ENCODE measurements at places on chromosomes 2 and 18.

DNA sequence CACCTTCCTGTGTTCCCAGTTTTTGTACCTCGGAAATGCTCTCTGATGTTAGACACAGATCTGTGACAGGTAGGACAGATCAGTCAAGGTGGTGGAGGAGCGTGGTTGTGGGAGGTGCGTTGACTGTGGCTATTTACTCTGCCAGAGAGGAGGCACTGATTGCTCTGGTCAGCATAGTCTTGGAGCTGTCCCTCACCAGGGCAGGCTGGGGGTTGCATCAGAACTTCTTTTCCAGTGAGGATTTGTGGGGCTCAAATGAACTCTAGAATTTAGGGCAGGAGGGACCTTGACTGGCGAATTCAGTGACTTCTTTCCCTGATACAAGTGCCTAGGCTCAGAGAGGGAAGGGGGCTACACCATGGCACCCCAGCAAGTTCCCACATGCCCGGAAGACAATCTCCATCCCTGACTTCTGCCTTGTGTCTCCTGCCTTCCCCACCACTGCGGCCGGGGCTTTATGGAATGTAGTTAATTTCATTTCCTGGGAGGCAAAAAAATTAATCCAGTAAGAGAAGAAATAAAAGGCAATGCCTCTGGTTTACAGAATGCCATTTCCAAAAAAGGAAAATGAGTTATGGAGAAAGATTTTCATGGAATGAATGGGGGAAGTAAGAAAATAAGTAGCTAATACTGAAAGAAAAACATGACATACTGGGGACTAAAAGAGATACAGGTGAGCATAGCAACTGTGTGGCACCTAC, 26.1 kb downstream of the NIFK start:
- no peak for DNase-seq

DNA sequence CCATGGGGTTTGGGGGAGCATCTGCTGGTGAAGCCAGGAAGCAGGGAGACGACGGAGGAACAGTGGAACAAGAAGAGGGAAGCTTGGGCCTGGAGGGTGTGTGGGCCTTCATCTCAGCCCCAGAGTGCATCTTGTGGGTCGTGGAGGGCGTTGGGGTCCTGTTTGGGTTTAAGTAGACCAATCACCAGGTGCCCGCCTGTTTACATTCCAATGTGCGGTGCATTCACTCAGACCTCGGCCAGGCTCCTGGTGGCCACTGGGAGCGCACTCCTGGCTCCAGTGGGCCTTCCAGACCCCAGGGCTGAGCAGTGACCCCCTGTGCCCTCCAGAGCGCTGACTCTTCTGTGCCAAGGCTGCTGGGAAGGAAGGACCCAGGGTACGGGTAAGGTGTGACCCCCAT, 293.7 kb downstream of the NDUFA10 start:
- DNase-seq = no peak

- DNase-seq = no peak
Measured at GRCh38 chr2:186913870-186914269, 64.9 kb upstream of the ZSWIM2 start.

DNA sequence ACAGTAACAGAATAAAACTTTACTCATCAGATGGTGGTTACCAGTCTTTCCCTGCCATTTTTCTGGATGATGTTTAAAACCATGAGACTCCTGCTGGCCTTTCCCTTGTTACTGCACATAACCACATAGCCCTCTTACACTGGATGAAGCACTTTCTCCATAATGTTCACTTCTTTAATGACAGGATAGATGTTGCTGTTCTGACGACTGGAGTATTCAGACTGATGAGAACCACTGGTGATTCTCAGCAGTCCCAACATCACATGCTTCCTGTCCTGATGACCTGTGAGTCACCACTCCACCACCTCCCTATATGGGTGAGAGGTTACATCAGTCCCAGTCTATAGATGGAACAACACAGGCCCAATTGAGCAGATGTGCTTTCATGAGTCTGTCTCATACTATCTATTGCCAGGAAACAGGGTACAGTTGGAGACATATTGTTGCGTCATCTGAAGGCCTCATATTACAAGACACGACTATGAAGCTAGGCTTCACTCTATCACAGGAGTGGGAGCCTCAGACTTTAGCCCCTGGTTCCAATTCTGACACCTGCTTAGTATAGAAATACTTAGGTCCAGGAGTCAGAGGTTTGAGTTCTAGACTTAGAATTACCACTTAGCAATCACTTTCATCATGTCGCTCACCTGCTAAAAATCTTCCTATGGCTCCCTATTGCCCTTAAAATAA, 145.7 kb upstream of the KLF7 start:
- DNase-seq = peak; percentile 100

GRCh38 chr18:79530821-79531220, 135.1 kb downstream of the NFATC1 start:
- no peak for DNase-seq

- peak; percentile 81 for DNase-seq
Measured at GRCh38 chr2:215685238-215685990, 249.5 kb upstream of the FN1 start.

- peak; percentile 97 for DNase-seq
Measured at GRCh38 chr2:138948070-138948539, 167.9 kb upstream of the NXPH2 start.

DNA sequence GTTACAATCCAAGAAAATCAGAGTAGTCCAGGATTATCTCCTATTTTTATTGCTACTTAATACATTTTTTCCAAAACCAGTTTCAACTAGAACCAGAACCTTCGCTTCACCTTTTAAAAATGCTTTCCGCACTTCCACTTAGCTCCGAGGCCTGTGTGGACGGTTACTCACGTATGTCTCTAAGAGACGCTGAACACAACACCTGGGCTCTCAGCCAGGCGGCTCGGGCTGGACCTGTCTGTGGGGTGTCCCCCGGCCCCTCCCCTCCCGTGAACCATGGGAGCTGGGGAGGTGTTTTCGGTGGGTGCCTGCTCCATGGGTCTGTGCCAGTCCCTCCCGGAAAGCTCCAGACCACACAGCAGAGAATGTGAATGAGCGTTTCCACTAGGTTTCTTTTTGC, 223.8 kb downstream of the GLI2 start:
- DNase-seq = no peak

DNA sequence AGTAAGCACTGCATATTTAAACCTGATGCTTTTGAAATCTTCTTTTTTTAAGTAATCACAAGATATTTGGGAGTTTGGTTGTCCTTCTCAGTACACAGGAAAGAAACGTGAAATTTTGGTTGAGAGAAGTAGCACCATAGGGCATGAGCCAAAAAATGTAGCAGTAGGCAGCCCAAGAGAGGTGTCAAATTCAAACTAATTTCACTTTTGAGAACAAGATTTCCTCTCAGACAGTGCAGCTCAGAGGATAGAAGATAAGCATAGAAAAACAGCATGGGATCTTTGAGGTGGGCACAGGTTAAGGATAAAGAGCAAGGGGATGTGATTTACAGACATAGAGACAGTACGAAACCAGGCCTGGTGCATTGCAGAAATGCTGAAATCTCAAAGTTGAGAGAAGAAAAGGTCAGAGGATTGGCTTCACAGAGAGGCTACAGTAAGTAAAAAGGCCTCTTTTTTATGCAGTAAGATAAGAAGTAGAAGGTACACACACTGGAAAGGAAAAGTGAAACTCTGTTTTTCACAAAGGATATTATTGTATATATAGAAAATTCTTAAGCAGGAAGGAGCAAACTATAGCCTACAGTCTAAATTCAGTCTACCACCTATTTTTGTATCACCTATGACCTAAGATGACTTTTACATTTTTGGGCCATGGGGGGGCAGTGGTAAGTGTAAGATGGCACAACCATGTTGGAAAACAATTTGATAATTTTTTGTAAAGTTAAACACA, 89.8 kb downstream of the PKP4 start:
- no peak for DNase-seq
